ENCODE measurements at places on chromosomes 7 and 10.

DNA sequence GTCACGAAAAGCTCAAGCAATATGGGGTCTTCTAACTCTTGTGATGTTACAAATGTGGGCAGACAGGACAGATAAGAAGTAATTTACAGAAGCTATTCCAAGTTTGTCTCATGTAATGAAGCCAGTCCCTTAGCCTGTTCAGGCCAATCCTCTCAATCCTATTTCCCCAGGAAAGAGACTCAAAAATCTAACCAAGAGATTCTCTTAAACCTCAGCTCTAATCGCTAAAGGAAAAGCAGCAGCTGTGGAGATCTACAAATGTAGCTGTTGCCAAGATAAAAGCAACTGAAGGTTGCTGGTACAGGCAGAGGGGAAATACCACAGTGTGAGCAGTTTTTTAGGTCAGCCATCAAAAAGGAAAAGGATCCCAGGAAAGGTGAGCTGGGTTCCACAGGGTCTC, 39.3 kb downstream of the ANK3 start:
- DNase-seq = no peak

DNA sequence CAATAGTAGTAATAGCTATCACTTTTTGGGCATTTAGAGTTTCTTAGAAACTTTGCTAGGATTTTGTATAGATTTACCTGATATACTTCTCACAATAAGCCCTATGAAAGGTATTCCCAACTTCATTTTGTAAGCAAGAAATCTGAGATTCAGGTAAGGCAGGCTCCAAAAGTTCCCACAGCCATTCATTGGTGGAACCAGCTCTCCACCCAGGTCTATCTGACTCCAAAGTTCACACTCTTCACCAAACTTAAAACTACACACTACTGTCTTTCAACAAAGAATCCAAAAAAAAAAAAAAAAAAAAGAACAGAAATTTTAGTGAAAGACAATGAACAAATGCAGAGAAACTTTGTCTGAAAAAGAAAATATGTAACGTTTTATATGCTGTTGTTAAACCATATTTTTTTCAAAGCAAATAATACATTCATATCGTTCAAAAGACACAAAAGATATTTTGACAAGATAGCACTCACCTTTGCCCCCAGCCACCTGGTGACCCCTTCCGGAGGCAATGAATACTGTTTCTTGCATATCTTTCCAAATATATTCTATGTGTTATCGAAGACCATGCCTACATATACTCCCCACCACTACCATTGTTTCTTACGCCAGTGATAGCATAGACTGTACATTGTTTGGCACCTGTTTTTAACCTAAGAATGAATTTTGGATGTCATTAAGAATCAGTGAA, 108.2 kb downstream of the C1GALT1 start:
- DNase-seq = no peak

- DNase-seq = no peak
Measured at GRCh38 chr10:36712695-36713094, 412.7 kb upstream of the ANKRD30A start.

DNA sequence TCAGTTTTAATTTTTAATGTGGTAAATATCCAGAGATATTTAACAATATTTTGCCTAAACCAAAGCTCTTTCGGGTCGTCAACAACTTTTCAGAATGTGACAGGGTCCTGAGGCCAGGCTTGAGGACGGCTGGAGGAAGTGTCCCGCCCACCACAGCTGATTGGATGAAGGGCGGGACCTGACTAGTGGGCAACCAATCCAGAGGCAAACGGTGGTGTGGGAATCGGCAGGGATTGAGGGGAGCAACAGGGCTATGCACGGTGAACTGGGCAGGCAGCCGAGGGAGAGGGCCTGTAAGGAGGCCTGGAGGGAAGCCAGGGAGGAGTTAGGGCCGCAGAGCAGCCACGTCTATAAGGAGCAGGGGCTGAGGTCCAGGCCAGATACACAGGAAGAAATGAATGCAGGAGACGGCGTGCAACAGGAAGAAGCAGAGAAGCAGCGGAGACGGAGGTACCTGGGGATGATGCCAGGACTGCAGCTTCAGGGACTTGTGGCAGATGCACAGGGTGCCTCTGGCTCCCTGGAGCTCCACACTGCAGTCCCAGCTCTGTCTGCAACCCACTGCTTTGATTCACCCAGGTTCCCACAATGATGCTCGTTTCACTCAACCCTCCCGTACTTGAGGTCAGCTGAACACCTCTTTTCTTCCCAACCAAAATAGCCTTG, 46.1 kb upstream of the ZMIZ1 start:
- no peak for DNase-seq

DNA sequence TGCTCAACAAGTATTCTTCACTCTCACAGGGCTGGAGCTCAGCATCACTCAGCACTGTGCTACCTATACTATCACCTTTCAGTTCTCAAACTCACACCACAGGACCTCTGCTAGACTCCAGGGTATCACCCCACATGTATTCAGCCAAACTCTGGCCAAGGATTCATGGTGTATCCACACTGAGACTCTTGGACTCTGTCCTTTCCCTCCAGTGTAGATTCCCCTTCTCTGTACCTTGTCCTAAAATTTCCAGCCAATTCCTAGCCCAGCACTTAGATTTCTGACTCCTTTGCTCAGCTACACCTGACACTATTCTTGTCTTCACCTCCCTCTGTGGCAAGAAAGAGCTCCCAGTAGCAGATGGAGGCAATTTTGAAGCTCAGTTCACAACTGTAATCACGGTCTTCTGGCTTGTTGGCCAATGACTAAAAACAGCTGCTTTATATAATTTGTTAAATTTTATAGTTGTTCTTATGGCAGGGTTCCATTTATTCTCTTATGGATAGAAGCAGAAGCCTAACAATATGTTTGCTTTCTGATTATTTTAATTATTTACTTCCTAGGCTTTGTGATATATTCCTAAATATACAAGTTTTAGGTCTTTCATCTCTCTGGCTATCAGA, 258.8 kb downstream of the THSD7A start:
- no peak for DNase-seq

GRCh38 chr10:98041352-98042043, 11.1 kb upstream of the CRTAC1 start:
- DNase-seq = no peak

DNA sequence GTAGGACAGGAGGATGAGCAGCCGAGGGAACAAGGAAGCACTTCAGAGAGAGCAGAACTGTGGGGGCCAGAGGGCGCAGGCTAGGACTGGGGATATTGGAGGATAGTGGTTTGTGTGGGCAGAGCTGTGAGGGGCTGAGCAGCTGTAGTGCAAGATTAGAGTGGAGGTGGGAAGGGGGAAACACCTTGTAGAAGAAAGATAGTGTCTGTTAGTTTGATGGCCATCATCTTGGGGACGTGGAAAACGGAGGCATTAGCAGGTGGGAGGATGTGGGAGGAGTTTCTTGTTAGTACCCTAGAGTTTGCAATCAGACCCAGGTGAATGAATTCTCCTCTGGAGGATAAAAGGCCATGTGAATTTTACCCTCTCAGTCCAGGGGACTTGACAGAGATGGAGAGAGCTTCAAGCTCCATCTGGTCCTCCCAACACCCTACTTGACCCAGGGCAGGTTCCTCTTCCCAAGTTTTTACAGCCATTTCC, 34.0 kb downstream of the PRSS2 start:
- DNase-seq = no peak

DNA sequence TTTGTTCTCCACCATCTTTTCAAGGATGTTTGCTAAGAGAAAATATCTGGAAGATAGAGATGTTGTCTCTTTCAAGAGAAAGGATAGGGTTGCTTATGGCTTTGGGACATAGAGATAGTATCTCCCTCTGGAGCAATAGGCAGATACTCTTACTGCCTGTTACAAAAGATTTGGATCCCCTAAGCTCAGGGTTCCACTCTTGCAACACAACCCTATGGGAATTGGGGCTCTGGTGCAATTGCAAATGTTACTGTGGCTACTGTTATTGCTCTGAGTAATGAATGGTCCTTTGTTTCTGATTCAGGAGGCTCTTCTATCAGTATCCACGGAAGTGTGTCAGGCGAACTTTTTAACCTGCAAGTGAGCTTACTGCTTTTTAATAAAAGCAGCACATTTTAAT, 88.8 kb downstream of the GPR85 start:
- no peak for DNase-seq

GRCh38 chr10:76675951-76676587, 961.5 kb downstream of the KCNMA1 start:
- DNase-seq = no peak

- DNase-seq = no peak
Measured at GRCh38 chr7:43621729-43622448, 39.0 kb downstream of the STK17A start.

GRCh38 chr7:361680-362401, 71.9 kb downstream of the FOXL3 start:
- DNase-seq = no peak

DNA sequence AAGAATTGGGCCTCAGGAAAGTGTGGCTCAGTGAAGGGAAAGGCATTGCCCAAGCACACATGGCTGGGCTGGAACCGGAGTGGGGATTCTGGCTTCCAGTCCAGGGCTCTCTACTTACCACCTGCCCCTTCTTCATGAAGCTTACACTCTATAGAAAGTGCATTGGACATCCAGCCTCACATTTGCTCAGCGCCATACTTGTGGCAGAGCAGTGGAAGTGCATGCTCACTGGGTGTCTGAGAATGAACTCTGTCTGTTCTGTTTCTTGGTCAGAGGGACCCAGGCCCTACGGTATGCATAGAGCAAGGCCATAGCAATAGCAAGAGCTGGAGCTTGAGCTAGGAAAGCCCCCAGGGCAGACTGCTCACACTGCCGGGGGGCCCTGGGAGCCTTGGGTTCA, 1253.5 kb downstream of the TYW1 start:
- DNase-seq = no peak
